ENCODE measurements at places on chromosomes 7 and 10.

DNA sequence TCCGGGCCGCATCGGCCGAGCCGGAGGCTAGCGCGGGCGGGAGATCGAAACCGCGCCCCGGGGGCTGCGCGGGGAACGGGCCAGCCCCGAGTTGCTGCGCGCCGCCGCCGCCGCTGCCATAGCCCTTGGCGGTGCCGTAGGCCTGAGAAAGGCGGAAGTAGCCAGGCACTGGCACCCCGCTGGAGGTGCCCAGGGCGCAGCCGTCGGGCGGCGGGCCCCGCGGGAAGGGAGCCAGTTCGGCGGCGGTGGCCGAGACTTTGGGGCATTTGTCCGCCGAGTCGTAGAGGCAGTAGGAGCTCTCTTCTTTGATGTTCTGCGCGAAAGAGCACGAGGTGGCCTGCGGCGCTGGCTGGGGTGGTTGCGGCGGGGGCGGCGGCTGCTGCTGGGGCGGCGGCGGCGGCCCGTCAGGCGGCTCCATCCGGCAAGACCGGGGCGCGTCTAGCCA, 587 bp downstream of the HOXA10 start:
- peak; percentile 70 for DNase-seq

GRCh38 chr7:71384094-71384493, 252.2 kb downstream of the GALNT17 start:
- no peak for DNase-seq

DNA sequence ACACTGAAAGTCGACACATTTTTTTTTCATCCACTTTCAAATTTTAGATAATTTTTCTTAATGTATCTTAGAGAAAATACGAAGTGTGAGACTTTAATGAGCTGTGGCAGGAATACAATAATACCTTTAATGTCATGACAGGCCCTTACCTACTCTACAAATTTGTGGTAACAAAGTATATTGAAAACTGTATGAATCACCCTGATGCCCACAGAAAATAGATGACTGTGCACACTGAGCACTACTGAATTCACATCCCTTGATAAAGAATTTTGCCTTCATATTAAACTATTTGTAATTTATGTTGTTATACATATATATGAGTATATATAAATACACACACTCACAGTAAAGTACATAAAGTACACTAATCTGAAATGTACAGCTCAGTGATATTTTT, 51.7 kb downstream of the AKR1D1 start:
- no peak for DNase-seq

DNA sequence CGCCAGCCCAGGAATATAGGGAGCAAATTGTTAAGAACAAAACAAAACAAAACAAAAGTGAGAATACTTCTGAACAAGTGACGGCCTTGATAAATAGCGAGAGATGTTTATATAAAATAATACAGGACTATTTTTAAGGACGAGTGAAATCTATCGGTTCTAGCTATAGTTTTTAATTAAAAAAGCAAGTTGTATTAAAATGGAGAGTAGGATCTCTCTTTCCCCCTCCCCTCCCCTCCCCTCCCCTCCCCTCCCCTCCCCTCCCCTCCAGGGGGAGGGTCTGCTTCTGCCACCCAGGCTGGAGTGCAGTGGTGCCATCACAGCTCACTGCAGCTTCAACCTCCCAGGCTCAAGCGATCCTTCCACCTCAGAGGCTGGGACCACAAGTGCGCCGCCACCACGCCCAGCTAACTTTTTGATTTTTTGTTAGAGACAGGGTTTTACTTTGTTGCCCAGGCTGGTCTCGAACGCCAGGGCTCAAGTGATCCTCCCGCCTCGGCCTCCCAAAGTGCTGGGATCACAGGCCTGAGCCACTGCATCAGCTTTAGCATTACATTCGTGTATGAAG, 440 bp upstream of the TCAF1 start:
- peak; percentile 45 for DNase-seq

- no peak for DNase-seq
Measured at GRCh38 chr7:41702635-41703371, at the start of gene INHBA. INHBA (minus strand) TSS chr7:41703090; CDS start chr7:41700374, 2,716 bp downstream.

DNA sequence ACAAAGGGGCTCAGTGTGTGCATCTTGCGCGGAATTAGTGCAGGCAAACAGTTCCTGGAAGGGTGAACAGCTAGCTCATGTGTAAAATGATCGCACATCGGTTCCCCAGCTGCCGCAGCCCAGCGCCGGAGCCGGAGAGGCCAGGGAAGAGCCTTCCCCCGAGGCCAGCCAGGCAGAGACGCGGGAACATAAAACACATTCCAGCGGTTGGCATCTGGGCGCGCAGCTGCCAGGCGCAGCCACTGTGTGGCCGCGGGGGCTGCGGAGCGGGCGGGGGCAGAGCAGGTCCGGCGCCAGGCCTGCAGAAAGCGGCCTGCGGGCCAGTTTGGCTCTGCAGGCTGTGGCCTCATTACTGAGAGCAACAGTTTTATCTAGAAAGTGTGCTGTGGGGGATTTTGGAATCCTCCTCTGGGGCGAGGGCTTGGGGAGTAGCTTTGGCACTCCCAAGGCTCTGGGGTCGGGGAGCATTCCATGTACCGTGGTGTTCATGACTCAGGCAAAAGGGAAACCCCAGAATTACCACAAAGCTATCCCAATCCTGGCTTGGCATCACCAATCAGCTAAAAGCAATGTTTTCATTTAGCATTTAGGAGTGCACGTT, 74.3 kb downstream of the SAMD9 start:
- DNase-seq: no peak

- no peak for DNase-seq
Measured at GRCh38 chr7:114273218-114273617, 141.4 kb upstream of the FOXP2 start.

DNA sequence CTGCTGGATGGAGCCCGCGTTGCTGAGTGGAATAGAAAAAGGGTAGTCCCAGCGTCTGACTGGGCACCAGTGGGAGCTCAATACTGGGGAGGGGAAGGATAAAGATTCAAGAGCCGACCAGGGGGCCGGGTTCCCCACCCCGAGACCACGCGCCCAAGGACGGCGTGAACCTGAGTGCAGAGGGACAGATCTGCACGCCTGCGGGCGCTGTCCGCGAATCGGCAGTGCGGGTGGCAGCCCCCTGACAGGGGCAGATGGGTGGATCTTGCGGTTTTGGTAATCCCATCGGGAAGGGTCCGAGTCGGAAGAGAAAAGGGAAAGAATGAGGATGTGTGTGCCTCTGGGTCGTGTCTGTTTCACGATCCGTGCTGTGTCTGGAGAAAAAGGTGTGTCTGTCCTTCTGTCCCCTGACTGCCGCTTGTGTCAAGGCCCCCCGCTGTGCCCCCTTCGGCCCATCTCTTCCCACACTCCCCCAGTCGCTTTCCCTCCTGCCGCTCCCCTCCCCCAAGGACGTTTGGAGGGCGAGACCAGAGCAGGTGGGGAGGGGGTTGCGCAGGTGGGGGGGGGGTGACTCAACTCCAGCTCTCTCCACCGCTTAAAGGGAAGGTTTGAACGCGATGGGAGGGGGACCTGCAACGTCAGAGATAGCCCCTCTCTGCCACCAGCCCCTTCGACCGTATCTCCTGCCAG, 734 bp upstream of the VGF start:
- no peak for DNase-seq

DNA sequence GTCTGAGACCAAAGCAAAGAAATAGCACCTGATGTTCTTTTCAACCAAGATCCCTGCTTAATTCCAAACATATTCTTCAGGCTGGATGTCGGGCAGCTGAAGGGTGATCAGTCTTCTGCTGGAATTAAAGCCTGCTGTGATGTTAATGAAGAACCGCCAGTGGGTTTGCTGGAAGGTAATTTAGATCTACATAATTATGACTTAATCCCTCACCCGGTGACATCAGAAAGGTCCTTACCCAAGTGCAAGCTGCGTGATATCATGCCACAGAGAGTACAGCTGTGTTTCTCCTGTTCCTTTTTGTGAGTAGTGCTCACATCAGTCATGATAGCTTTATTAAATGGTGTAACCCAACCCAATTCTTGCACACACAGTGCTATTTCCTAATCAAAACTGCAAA, 29.1 kb upstream of the LRGUK start:
- DNase-seq: no peak

- DNase-seq: no peak
Measured at GRCh38 chr7:77982926-77983550, 184.5 kb downstream of the PHTF2 start.

GRCh38 chr7:139696552-139696951, 81.2 kb downstream of the HIPK2 start:
- no peak for DNase-seq

DNA sequence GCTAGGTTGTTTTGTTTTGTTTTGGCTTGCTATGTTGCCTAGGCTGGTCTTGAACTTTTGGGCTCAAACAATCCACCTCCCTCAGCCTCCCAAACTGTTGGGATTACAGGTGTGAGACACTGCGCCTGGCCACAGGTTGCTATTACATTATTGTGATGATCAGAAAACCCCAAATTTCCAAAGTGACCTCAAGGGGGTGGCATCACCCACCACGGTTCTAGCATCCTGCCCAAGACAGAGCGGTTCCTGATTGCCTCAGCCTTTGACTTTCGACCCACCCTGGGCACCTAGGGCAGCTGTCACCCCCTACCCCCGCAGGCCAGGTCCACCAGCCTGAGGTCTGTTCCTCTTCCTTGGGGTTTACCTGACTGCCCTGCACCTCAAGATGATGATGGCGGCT, 28.4 kb downstream of the SBDS start:
- DNase-seq: no peak

- DNase-seq: no peak
Measured at GRCh38 chr7:116739307-116739706, 67.3 kb downstream of the MET start.

- DNase-seq: no peak
Measured at GRCh38 chr10:124302951-124303505, 115.7 kb downstream of the OAT start.

GRCh38 chr10:123147635-123148413, at the start of gene HMX2:
HMX2 (plus strand) TSS chr10:123148136; CDS start chr10:123148379, 243 bp downstream.
- DNase-seq: no peak

DNA sequence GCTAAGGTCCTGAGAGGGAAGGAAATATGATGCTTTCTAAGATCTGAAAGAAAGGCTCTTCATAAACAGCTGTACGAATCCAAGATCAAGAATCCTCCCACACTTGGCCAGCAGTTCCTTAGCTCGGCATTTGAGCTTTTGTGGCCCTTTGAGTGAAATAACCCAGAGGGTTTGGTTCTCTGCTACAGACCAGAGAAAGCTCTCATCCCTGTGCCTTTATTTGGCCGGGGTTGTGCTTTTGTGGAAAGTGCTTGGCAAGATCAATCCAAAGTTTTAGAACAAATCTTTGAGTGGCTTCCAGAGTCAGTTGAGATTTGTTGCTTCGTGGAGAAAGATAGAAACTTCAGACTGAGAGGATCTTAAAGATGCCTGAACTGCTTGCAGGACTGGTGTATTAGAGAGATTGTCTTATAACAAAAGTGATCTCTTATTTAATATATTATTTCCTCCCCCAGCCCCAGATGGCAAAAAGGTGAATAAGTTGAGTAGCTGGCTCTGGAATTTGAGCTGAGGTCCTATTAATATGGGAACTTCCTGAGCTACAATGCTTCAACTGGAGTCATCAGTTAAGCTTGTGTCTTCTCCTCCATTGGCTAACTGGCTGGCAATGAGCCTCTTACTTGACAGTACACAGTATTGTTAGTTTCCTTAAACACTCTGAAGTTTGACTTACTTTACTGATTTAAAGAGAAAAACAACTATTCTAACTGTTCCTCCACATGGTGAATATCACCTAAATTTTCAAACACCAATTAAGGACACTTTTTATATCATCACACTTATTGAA, 687.3 kb downstream of the MAGI2 start:
- DNase-seq: no peak

- DNase-seq: no peak
Measured at GRCh38 chr7:148927123-148928045, 43.3 kb upstream of the EZH2 start.

- no peak for DNase-seq
Measured at GRCh38 chr7:124812764-124813163, 47.2 kb upstream of the GPR37 start.

DNA sequence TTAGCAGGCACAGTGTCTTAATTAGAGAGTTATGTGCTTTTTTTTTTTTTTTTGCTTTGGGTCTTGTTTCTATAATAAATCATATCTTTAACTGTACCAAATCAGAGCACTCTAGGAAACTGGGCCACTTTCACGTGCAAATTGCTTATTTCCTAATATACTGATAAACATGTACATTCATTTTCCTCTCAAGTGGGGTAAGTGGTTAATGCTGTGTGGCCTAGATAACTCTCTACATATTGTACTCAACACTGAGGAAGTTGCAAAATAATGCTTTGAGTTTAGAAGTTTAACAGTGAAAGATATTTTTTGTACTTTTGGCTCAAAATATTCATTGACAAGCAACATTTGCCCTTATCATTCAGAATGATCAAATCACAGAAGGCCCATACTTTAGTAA, 115.9 kb upstream of the IFRD1 start:
- DNase-seq: no peak

DNA sequence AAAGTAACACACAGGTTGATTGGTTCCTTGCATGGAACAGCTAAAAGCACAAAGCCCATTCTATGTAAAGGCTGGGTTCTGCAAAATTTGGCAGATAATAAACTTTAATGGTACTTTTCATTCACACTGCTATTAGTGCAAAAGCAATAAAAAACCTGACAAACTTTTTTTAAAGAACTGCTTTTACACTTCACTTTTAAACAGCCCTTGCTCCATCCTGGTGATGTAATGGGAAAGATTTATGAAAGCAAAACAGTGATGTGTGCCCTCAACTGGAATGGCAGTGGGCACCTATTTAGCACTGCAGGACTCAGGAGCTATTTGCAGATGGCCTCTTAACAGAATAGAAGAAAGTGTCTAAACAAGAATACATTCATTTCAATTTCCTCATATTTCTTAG, 44.9 kb downstream of the TSPAN12 start:
- DNase-seq: no peak

GRCh38 chr7:48154792-48155413, 16.4 kb upstream of the ABCA13 start:
- peak; percentile 75 for DNase-seq

DNA sequence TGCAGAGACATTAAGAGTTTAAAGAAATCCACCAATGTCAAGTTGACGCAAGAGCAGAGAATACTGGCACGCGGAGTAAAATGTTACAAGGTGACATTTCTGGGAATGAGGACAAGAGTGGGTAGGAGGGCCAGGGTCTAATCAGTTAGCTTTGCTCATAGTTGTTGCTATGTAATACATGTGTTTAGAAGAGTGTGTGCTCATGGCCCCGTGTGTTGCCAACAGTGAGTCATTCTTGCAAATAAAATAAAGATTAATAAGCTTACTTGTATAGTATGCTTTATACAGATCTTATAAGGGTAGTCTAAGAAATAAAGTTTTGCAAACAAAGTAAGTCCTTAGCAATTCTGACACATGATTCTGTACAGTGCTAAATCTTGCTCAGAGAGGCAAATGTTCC, 64.5 kb downstream of the DNMBP start:
- DNase-seq: no peak

DNA sequence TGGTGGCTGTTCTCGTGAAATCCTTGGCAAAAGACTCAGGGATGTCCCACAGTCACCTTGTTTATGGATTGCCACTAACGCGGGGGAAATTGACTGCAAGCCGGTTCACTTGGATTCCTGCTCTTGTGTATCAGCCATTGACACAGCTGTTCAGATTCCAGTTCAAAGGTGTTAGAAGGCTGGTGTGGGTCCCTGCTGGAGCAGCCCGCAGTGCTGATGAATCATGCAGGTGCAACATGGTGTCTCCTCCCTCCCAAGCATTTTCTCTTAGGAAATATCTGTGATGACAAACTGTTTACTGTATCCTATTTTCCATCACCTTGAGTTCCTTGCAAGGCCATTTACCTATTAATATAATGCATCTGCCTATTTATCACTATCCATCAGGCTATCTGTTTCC, 170.1 kb downstream of the GATA3 start:
- DNase-seq: no peak

All from mucosa of descending colon (tissue), 3 donors.